ENCODE measurements at places on chromosomes 4 and X.

DNA sequence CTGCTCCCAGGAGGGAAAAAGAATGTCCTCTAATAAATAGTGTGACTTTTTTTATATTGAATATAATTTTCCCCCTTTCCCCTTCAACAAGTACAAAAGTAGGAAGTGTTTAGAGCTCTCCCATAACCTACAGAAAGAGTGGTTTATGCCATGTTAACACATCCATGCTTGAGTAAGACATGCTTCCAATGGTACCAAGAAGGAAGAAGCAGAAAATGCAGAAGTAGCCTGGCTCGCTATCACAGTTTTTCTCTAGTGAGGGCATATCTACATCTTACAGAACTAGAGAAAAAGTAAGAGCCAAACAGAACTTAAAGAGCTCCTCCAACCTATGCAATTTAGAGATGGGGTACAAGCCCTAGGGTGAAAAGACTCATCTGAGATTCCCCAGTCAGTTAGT is 82.5 kb downstream of the ARHGEF9 start:
- no peak for DNase-seq

DNA sequence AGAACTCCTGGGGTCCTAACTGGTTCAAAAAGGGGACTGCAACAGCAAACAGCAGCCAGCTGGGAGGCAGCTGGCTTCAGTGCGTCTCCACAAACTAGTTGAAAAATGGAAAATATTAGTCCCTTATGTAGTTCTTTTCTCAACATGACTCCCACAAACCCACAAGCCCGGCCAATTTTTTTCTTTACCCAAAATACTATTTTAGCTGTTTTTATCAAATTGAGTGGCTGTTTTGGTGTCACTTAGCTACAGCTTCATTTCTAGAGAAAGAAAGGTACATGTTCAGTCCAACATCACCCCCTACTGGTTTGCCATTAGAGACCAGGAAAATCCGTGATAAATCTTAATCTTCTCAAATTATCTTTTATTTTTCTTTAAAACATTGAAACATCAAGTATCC is 97.2 kb downstream of the GUCY2F start:
- DNase-seq = no peak

- no peak for DNase-seq
Observed at GRCh38 chr4:153126137-153126536, 78.1 kb upstream of the TRIM2 start.

DNA sequence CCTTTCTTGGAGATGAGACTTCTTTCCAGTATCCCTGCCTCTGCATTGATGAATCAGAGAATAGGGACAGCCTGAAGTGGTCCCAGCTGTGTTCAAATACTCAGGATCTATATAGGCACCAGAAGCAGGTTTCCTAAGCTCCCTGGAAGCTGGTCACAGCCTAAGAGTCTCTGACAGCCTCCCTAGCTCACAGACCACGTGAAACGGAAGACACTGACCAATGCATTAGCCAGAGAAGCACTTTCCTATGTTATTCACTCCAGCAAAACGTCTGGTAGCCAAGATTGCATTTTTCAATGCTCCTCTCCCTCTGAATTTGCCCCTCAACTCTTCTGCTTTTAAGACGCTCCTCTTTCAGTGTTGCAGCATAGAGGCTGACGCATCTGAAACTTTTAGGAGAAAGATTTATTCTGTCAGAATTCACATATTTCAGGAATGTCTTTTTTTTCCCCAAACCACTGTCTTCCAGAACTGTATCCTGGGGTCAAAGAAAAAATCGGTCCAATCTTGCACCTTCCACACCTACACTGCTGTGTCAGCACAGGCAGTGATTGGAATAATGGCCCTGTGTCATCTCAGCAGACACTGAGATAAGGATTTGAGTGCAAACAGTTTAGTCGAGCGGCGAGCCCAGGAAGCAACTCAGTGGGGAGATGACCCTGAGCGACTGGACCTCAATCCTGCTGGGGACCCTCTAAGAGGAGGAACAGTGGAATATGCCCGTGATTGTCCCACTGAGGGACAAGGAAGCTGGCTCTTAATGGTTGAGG is 109.4 kb downstream of the SMIM20 start:
- DNase-seq = no peak

DNA sequence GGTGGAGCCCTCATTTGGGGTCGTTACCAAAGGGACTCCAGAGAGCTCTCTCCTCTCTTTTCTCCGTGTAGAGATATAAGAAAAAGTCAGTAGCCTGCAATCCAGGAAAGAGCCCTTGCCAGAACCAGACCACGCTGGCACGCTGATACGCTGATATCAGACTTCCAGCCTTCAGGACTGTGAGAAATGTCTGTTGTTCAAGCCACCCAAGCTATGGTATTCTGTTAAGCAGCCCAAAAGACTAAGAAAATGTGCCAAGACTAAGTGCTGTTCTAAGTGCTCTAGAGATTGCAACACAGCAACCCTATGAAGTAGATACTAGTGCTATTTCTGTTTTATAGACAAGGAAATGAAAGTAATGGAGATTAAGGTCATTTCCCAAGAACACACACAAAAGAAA is 205.7 kb downstream of the CAMK2D start:
- no peak for DNase-seq

- DNase-seq = no peak
Observed at GRCh38 chr4:77432717-77433417, 172.8 kb upstream of the CXCL13 start.

All from GM12891 (cell line).